Osteocyte (in vitro differentiated cells): ENCODE measurements at places on chromosomes 2 and 18.

DNA sequence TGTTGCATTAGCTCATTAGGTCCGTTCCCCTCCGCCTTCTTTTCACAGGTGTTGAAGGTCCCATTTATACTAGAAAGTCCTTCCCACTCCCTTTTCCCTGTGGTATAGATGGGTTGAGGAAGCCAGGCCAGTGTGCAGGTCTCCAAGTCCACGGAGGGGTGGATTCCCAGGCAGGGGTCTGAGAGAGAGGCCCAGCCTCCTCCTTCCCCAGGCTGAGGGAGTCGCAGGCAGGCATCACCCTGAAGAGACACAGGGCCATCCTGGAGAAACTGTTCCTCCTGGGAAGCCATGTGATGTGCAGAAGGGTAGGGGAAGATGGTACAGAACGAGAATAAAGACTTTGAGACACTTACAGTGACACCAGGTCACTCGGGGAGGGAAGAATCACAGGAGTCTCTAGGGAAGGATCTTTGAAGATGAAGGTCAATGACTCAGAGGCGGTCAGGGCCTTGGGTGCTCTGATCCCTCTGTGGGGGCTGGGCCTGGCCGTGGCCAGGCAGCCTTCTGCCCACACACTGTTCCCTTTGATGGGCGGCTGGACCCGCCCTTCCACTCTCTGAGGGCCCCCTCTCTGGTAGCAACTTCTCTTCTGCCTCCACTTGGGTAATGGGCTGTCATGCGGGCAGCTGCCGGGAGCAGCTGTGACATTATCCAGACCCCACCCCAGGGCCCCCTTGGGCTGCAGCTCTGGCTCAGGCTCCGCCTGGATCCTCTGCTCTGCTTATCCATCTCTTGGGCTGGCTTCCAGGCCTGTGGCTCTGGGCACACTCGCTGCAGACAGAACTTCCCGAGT, 45.1 kb downstream of the RHOB start:
- no peak for DNase-seq

DNA sequence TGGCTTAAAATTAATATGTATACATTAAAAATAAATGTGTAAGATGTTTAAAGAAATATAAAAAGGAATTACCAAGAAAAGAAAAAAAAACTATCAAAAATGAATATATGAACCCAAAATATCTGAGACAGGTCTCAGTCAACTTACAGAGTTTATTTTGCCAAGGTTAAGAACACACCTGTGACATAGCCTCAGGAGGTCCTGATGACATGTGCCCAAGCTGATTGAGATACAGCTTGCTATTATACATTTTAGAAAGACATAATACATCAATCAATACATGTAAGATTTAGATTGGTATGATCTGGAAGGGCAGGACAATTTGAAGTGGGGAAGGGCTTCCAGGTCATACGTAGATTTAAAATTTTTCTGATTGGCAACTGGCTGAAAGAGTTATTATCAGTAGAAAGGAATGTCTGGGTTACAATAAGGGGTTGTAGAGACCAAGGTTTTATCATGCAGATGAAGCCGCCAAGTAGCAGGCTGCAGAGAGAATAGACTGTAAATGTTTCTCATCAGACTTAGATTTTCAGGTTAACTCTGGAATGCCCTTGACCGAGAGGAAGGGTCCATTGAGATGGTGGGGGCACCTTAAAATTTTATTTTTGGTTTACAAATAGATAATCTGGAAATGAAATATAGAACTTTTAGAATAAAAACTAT, 74.7 kb downstream of the EXOC6B start:
- no peak for DNase-seq

DNA sequence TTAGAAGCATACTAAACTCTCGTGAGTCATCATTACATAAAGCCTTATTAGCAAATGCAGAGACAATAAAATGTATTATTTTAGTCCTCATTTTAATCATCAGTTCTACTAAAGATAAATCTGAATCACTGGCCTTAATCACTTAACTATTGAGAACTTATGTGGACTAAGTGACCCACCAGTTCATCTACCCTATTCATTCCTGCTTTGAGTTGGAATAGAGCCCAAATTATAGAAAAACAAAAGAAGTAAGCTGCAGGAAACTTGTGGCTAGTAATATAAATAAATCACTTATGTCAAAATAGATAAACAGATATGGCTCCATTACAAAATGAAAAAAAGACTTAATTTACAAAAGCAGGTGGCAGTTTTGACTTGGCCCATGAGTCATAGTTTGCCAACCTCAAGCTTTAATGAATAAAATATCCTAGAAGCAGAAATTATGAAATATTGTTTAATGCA, 851.8 kb upstream of the CRIM1 start:
- no peak for DNase-seq

DNA sequence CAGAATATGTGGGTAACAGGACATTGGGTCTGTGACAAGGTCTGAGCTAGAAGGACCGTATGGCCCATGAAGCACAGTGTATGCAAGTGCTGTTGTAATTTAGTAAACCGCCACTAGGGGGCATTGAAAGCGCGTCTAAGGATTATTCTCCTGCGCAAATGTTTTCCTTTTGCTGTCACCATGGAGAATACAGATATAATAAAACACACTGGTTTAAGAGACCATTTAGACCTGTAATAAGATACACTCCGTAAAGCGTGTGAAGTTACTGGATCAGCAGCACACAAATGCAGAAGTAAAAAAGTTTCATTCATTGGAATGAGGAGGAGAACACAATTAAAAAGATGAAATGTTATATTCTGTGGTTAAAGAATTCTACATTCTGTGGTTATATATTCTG, 272.4 kb downstream of the AGAP1 start:
- DNase-seq: peak; percentile 91

- no peak for DNase-seq
Observed at GRCh38 chr2:188158337-188159100, 133.2 kb upstream of the GULP1 start.

- no peak for DNase-seq
Observed at GRCh38 chr2:213934560-213934959, 476.3 kb upstream of the VWC2L start.

GRCh38 chr2:159185401-159186130, 100.9 kb downstream of the WDSUB1 start:
- DNase-seq: no peak
